Dermis microvascular lymphatic vessel endothelial cell (primary cell): ENCODE measurements at places on chromosomes 6 and 20. TPM values are rescaled to one million over a fixed set of nuclear protein-coding genes. Genes with fewer than 3 reads are reported as not detected.

DNA sequence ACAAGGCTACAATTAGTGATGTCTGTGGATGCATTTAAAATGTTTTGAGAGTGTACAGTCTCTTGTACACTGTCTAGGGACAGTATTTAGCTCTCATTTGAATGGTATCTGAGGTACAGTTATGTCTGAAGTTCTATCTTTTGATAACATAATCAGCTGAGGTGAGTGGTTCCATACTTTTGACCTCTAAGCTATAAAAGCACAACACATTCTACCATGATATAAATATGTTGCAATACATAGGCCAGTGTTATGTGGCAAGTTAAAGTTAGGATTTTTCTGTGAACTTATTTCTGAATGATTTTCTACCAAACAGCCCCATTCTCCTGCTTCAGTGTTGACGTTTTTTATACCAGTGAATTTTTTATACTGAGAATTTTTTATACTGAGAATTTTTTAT, 77.6 kb downstream of the AKAP7 start:
- no peak for DNase-seq

- DNase-seq = no peak
Measured at GRCh38 chr6:24195836-24196597, 70.0 kb downstream of the NRSN1 start.

- DNase-seq = no peak
Measured at GRCh38 chr6:8651998-8652397, 216.7 kb upstream of the SLC35B3 start.

DNA sequence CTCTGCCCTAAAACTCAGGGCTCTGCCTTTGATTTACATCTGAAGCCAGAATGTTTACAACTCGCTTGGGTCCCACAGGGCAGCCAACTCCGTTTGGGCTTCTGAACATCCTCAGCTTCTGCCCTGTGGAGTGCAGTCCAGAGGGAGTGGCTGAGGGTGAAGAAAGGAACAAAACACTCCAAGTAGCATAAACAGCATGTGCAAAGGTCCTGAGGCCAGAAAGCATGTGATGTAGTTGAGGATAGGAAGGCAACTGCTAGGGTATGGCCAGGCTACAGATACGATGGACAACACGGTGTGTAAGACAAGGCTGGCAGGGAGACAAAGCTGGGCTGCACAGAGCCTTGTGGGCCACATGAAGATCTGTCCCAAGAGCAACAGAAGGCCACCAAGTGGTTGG, 12.5 kb downstream of the JAG1 start:
- DNase-seq = no peak

DNA sequence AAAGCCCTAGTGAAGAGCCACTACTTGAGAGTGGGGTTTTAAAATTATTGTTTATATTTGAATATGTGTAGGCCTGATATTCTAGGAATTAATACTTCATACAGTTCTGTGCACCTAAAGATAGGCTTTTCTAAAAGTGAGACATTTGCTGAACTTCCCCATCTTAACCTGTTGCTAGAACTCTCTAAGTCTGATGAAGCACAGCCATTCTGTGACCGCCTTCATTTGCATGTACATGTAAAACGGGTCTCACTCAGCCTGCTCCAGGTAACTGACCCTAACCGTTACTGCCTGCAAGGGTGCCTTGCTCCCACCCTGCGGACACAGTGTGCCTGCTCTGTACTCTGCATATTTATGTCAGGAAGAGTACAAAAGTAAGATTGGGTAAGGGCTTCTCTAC, 44.3 kb upstream of the IRF4 start:
- no peak for DNase-seq

GRCh38 chr6:88166493-88167351, 575 bp upstream of the CNR1 start:
- no peak for DNase-seq

GRCh38 chr6:11363881-11364576, 131.6 kb upstream of the NEDD9 start:
- DNase-seq = no peak

DNA sequence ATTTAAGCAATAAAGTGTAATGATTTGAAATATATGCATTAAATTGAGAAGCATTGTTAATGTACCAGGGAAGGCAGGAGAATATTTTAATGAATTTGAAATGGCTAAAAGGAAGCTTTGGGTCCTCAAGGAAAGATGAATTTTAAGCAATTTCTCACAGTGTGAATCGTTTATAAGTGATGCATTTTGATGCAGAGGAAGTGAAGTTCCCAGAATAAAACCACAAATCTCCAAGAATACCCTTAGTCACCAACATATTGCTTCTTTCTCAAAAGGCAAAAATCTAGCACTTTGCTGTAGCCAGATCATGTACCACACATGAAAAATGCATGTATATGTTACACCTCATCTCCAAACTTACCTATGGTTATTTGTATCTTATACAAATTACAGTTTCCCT, 11.7 kb downstream of the TPD52L1 start:
- DNase-seq = no peak

DNA sequence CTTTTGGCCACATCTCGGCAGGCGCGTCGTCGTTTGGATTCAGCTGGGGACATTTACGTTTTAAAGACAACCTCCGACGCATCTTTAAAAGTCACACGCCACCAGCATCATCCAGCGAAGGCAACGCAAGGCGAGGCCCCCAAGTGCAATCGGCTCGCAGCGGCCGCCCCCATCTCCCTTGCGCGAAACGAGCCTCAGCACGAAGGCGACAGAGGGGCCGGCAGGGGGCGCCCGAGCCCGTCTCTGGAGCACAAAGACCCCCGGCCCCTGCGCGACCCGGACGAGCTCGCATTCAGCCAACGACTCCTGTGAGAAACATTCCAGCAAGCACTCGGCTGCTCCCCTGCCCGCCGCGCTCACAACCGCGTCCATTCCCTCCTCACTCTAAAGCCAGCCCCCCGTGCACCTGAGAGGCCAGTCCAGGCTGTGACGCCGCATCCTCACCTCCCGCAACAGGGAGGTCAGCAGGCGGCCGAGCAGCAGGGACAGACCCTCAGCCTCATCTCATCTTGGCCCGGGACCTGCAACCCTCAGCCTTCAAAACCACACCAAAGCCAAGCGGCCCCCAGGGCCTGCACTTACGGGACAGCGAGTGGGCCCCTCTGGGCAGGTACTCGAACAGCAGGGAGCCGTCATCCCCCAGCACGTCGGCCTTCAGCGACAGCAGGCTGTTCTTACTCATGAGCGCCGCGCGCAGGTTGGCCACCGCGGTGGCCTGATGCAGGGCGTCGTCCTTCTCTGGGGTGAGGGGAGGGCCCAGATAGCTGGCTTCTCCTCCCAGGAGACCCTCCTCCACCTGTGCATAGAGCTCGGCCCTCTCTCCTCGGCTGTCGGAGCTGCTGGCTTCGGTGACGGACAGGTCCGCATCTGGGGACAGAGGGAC, 35.8 kb downstream of the SLC2A4RG start:
- DNase-seq = no peak

GRCh38 chr6:143838395-143838794, 4.7 kb upstream of the LTV1 start:
- no peak for DNase-seq

GRCh38 chr6:163149279-163149848, 265.2 kb upstream of the QKI start:
- DNase-seq = no peak

DNA sequence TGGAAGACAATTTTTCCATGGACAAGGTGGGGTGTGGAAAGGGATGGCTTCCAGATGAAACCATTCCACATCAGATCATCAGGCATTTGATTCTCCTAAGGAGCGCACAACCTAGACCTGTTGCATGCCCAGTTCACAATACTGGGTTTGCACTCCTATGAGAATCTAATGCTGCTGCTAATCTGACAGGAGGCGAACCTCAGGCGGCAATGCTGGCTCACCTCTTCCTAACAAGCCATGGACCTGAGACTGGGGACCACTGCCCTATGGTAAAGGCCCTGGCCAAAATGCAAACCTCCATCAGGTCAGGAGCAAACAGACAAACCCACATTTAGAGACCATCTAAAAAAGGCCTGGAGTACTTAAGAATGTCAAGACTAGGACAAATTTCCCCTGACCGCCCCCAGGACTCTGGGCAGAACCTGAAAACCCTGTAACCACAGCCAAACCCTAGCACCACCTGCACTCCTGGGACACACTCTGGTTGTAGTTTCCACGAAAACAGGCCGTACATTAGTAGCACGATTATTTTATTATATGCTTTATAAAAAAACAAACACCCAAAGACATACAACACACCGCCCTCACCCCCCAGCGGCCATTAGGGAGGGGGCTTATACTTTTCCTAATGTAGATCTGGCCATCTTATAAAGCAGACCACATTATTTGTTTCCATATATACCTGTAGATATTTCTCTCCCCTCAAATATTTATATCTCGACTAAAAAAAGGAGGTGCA, 27.3 kb downstream of the SNX5 start:
- no peak for DNase-seq

- DNase-seq = no peak
Measured at GRCh38 chr6:85685713-85686112, 43.0 kb upstream of the SYNCRIP start.

DNA sequence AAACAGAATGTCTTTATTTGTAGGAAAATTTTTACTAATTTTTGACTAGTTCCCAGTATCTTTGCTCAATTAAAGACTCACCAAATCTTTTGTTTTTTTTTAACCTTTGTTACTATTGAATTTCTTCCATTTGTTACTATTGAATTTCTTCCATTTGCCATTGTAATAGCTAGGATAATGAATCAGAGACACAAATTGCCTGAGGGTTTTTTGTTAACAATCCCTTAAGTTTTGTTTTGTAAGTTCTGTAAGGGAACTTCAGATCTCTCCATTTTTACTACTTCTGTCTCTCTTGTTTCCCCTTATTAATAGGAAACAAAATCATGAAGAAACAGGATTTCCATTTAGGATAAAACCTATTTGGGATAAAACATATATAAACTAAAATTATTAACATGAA, 104.3 kb downstream of the MAP3K4 start:
- no peak for DNase-seq

- no peak for DNase-seq
Measured at GRCh38 chr6:156909212-156910010, 132.2 kb downstream of the ARID1B start.

DNA sequence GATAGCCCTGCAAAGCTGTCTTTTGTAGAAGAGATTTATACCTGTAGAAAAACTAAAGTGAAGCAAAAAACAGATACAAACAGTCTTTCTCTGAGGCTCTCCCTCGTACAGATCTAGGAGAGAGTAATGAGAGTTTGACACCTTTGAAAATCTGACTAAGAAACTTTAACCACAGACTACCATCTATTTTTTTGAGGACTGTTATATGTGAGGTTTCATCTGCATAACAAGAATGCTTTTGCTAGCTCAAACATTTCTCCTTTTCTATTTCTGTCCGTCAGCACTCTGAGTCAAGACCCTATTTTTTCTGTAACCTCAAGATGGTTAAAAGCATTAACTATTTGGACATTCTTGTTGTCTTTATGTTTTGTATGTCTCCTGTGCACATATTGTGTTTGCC, 193.0 kb downstream of the BTBD3 start:
- no peak for DNase-seq

DNA sequence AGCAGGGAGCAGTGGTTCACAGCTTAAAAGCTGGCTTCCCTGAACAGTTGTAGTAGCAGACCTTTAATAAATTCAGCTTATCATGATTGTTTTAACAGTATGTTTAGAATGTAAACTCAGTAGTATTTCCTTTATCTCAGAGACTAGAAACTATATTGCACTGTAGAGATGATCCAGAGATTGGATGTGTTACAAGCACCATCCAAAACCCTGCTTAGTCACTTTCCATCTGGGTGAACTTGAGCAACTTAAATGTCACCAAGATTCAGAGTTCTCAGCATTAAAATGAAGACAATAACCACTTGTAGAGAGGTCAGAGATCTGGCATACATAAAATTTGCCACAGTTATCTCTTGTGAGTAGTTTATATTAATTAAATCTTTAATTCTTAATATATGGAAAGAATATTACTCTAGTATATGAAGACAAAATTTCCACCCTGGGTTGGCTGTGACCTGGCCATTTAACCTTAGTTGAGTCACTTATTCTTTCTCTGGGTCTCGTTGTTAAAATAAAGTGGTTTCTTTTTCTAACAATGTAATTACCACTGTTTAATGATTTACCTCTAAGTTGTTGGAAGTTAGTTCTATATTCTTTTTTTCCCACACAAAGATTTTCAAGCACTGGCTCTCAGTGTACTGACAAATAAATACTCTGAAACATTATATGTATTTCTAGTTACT, 239.2 kb upstream of the FKBP1C start:
- DNase-seq = no peak

DNA sequence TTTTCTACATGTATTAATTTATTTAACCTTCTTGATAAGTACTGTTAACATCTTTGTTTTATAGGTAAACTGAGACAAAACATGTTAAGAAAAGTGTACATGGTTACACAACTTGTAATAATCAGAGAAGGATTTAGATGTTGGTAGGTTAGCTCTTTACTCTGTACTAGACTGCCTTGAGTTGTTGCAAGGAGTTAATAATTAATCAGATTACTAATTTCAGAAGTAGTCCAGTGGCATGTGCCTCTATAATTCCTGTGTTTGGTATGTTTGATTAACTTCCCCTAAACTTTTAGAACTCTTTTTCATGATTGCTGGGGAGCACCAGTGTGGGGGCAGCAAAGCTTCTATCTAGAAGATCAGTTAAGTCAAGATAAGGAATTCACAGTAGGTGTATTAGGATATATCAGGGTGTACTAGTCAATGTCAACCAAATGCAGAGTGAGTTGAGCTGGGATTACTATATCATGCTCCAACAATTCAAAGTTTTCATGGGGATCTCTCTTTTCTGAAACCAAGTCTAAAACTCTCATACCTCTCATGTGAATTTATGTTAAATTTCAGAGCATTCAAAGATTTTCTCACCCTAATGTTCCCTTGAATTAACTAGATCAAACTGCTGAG, 129.7 kb upstream of the AHI1 start:
- no peak for DNase-seq

DNA sequence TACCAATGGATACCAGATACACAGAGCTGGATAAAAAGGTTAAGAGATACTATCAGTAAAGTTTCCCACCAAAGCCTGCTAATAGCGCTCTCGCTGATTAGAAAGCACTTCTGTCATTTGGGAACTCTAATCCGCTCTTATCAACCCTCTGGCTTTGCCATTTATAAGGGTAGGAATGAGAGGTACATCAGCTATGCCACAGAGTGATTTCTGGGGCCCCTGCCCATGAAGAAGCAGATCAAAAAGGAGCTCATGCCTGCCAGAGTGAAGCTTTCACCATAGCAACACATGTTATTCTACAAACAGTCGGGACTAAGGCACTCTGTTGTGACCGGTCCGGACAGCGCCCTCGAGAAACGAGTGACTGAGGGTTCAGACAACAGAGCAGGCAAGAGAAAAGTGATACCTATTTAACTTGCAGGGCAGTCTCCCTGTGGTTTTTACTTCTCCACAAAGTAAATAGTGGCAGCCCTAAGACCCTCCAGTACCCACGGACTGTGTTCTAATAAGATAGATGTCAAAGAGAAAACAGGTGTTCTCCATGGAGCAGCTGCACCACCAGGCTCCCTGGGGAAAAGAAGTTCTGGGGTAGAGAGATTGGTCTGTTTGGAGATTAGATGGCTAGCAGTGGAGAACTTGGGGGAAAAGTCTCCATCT, 5.6 kb downstream of the TRAM2 start:
- no peak for DNase-seq

Gene ZBTB46
- 67.1 and 69.7 TPM in 2 replicates for total RNA-seq

Gene QKI
- total RNA-seq = 156 and 218 TPM in 2 replicates

Gene CDH26
- 0.13 and 1.1 TPM in 2 replicates for total RNA-seq

Gene CCN5
- total RNA-seq = not detected in 2 replicates

Gene PTCHD4
- total RNA-seq = 12.5 and 13.3 TPM in 2 replicates

Gene PAK1IP1
- total RNA-seq = 8.6 and 10.1 TPM in 2 replicates

Gene EFCAB8
- total RNA-seq = under 0.01 TPM in 1 of 2 replicates, not detected in the other
